ENCODE measurements at places on chromosomes 13 and 19. TPM values are rescaled to one million over a fixed set of nuclear protein-coding genes. Genes with fewer than 3 reads are reported as not detected.

Gene ERVK3-1
- total RNA-seq = 39.6 TPM

DNA sequence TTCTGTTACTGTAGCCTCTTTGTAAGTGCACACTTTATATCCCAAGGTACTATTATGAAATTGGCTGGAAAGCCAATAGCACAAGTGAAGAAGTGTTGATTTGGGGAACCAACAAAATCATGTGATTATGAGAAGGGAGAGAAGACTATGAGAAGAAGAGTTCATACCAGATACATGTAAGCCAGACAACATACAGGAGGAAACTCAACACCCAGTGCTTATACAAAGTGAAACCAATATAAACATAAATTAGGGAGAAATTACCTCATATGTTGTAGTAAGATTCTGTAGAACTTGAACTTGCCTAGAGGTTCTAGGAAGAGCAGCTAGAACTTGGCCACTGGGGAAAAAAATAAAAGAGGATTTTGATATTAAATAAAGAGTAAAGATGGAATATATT is 17.4 kb downstream of the CPB2 start:
- DNase-seq = no peak

- no peak for DNase-seq
These were observed 149.2 kb downstream of the MIPEP start for GRCh38 chr13:23740002-23740401.

Gene ZNF540
- 6.5 TPM for total RNA-seq

GRCh38 chr13:74778087-74778486 is 643.9 kb upstream of the KLF12 start:
- no peak for DNase-seq

DNA sequence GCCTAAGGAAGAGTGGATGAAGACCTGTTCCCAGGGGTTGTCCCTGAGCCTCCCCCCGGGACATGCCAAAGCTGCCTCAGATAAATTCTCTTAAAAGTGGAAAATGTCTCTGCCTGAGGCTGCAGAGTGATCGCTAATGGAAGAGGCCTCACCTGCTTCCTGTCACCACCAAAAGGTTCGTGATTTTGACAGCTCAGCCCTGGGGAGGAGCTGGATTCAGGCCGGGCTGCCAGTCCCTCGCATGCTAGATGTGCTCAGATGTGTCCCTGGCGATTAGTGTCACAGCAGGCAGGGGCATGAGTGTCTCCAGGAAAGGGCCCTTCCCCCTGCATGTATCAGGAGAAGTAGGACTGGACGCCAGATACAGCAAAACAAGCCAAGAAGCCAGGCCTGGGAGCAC is 626.5 kb downstream of the UQCRFS1 start:
- no peak for DNase-seq

DNA sequence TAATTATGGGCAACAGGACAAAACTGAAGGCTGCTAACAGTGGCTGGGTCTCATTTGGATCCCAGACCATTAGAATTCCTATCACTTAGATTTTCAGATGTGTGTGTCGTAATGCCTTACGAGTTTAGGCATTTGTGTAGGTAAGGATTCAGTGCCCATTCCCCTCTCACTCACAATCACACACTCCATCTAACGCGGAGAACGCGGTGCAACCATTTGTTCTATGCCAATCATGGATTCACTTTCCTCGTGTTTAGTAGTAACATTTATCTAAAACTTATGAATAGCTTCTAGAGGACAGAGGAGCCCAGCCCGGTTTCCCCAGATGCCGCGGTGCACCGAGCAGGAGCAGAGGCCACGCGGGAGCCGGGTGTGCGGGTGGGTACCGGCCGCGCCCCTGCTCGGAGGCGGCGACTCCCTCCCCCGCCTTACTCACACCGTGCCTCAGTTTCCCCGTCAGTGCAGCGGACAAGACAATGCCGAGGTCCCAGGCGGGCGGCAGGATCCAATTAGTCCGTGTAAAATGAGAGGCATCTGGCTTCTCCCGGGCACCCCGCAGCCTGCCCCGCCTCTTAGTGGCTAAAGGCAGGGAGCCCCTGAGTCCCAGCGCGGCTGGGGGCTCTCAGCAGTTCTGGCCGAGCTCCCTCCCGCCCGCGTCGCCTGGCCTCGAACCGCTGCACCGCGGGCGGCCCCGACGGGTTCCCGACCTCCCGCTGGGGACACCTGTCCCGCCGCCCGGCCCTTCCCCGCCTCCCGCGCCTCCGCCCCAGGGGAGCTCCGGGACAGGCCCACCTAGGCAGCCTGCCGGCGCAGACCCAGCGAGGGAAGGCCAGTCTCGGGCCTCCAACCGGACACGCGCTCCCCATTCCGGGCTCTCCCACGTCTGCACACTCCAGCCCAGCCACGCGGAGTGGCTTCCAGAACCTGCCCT is 5.9 kb upstream of the C1QTNF9B start:
- DNase-seq = no peak

Gene CTXN1
- total RNA-seq = 5.7 TPM

Measured in body of pancreas (tissue), 4 donors.